ENCODE measurements at places on chromosomes 12 and 14.

- DNase-seq = no peak
These were observed 88.5 kb downstream of the GXYLT1 start for GRCh38 chr12:42056130-42056529.

GRCh38 chr12:120159509-120160237 is 34.8 kb downstream of the GCN1 start:
- no peak for DNase-seq

DNA sequence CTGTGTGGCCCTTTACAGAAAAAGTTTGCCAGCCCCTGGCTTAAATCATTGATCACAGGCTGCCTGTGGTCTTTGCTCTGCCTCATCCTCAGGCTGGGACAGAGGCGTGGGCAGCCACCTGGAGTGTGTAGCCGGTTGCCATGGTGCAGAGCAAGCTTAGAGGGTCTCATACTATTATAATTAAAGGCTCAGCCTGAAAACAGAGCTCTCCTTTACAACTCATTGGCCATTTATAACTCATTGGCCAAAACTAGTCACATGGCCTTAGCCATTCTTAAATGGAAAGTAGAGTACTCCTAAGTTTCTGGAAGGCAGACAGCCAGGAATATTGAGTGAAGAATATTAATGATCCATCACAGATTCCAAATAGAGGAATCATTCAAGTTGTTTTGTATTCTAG is 3.0 kb downstream of the HSP90B1 start:
- no peak for DNase-seq

DNA sequence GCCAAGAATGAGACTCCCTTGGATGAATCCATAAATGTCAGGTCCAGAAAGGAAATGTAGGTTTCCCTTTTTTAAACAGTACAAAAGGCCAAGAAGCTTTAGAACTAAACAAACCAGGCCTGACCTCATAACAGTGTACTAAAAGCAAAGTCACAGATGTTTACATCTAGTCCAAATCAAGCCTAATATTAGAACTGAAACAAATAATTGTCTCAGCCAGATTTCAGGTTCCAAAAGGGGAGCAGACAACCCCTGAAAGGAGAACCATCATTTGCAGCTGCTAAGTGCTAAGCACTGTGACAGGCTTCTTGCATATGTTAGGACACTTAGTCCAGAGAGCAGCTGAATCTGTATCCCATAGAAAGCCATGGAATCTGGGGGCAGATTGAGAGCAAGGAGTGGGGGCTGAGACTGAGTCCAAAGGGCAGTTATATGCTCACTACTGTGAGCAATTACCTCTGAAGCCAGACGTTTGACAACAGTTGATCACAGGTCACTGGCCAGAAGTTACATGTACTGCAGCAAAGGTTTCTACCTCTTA is 90.1 kb downstream of the STXBP6 start:
- no peak for DNase-seq

- DNase-seq = peak; percentile 94
These were observed at the start of gene ITGA5 for GRCh38 chr12:54419088-54419887. TSS of gene ITGA5 (minus strand) at chr12:54419266. CDS start at chr12:54419198, 68 bp downstream.

DNA sequence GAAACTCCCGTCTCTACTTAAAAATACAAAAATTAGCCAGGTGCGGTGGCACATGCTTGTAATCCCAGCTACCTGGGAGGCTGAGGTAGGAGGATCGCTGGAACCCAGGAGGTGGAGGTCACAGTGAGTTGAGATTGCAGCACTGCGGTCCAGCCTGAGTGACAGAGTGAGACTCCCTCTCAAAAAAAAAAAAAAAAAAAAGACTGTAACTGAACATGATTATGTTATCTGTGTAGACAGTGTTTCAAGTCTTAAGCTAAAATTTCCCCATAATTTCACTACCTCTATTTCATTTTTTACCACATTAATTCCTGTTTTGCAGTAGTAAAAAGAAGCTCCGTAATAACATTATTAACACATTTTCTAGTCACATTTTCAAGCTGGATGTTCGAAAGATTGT is 5.4 kb downstream of the PLBD1 start:
- no peak for DNase-seq

- no peak for DNase-seq
These were observed 1.4 kb downstream of the AKAP6 start for GRCh38 chr14:32330351-32331111.

DNA sequence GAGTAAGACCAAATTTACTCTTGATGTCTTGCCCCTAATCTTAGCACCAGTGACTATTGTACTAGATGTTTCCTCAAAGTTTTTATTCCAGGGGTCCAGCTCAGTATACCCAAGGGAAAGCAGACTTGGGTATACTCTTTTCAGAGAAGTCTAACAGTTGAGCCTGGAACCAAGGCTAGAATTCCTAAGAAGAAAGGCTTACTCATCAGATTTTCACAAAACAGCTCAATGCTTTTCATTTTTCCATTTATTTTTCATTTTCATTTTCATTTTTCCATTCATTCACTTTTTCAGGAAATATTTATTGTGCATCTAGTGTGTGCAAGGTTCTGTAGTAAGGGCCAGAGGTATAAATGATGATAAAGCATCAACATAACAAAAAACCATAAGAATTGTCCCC is 143.2 kb downstream of the PHLDA1 start:
- no peak for DNase-seq

DNA sequence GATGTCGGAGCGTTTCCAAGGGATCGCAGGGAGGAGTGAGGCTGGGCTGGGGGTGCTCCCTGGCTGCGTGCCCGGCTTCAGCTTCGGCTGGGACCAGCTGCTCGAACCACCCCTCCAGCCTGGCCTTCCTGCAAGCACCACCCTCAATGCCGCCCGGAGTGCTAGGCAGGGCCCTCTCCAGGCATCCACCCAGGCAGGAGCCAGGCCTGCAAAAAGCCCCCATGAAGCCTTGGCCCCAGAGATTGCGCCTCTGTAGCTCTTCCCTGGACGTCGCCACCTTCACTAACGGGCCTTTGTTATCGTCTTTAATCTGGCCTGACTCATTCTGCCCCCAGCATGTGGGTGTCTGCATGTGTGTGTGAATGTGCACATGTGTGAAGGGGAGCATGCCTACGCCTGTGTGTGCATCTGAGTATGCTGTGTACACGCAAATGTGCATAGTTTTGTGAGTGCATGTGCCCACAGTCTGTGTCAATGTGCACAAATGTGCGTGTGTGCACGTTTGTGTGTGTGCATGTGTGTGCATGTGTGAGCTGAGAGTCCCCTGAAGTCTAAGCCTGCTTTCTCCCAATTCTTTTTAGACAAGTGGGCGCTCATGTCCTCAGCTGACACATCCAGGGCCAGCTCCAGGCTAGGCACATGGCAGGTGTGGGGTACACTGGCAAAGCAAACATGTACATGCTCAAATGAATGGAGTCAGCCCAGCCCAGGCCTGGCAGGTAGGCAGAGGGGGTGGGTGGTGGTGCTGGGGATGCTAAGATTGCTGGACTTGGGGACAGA is 195.4 kb upstream of the C14orf180 start:
- peak; percentile 77 for DNase-seq

DNA sequence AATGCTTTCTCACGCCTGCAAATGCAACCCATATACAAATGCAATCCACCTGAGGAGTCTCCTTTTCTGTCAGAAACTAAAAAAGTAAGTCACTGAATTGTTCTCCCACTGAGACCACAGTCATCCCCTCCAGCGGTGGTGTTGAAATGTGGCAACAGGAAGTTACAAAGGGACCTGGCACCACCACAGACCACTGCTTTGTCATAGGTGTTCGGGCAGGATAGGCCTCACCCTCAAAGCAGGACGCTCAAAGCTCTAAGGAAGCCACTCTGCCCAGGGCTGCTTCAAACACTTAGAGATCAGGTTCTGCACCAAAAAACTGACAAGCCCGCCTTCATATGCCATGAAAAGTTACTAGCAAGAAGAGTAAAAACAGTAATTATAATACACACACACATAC is 11.3 kb downstream of the PHLDA1 start:
- DNase-seq = no peak

GRCh38 chr12:7948589-7949260 is 12.7 kb upstream of the SLC2A3 start:
- no peak for DNase-seq

GRCh38 chr12:85580562-85581168 is 255.5 kb downstream of the RASSF9 start:
- no peak for DNase-seq

DNA sequence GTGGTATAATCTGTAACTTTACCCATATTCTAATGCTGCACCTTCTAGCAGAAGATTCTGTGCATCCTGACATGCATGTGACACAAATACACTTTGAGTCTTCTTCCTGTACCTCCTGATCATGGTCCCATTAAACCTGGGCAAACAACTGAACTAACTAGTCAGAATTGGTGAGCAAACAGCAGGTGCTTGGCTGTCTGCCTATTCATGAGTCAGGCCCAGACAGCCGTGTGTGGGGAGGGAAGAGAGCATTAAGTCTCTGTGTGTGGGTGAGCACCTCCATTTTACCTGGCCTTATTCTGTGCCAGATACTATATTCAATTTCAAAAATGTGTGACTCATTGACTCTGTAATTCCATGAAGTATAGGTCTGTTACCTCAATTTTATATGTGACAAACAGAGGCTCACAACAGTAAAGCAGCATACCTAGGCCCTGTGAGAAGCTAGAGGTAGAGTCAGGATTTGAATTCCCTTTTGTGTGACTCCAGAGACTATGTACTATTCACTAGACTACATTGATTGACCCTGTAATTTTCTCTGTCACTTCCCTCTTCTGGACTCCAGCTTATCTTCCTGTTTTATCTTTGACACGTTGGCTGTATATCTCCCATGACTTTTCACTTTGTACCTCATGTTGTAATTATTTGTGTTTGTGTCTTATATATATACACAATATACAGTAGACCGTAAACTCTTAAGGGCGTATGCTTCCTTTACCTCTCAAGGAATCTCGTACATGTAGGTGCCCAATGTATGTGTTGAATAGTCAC is 32.2 kb downstream of the SUSD6 start:
- DNase-seq = no peak

DNA sequence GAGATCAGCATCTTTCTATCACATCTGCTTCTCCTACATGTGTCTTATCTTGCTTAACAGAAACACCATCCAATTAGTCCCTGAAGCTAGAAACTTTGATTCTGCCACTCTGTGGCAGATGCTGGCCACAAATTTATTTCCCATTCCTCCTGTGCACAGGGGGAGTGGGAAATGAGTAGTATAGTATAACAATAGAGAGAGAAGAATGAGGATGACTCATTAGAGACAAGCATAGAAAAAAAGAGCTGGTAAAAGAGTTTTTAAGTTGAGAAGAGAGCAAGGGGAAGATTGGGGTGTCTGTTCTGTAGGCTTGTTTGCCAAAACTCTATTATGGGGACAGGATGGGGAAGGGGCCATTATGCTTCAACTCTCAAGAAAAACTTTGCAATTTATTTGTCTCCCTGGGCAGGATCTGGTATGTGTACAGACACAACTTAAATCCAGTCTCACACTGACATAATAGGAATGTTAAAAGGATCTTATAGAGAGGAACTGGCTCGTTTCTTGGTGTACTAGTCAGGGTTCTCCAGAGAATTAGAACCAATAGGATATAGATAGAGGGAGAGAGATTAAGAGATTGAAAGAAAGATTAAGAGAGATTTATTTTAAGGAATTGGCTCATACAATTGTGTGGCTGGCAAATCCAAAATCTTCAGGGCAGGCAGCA is 142.6 kb upstream of the CPSF6 start:
- DNase-seq = no peak

DNA sequence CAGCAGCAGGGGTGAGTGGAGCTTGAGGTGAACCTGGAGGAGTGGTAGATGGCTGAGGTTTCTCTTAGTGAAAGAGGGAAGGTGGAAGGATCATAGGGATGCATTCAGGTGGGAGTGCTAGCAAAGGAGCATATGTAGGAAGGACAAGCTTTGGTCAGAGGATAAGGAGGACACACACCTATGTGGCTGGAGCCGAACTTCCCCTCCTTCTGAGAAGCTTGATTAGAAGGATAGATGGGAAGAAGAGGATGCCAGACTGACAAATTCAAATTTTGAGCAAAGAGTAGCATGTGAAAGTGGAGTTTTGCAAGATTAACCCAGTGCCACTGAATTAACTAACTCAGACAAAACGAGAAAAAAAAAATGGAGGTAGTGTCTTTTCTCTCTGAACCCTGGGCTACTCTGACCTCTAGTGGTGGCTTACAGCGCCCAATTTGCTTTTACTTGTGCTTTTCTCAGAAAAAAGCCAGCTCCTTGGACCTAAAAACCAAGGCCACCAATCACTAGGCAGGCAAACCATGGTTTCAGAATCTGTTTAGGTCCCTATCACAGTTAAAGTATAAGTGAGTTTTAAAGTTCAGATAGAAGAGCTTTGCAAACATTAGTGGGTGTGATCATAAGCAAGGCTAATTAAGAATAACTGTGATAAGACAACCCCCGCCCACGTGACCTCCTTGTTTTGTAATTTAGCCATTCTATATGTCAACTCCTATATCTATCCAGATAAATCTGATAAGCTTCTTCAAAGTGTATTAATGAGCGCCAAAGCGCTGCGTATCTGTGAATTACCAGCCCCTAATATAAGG is 15.5 kb downstream of the EMP1 start:
- DNase-seq = no peak

GRCh38 chr12:96386794-96387193 is 13.4 kb downstream of the CDK17 start:
- no peak for DNase-seq

GRCh38 chr14:45658226-45658916 is 405.4 kb upstream of the MIS18BP1 start:
- DNase-seq = no peak

GRCh38 chr14:77610553-77610952 is 5.9 kb downstream of the SPTLC2 start:
- DNase-seq = no peak

DNA sequence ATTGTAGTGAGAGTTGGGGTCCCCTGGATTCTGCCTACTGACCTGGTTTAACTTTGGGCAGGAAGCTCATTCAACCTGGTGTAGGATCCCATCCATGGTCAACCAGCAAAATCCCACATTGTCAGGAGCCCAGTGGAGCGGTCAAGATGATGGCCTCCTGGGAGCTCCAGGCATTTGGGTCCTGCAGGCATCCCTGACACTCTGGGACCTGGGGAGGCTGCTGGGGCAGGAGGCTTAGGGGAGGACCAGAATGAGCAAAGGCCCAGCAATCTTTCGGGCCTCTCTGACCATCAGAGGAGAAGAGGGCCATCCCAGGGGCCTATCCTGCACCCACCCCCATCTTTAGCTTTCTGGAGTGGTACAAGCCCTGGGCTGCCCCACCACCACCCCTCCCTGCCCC is 104.0 kb downstream of the PRMT8 start:
- DNase-seq = peak; percentile 45

DNA sequence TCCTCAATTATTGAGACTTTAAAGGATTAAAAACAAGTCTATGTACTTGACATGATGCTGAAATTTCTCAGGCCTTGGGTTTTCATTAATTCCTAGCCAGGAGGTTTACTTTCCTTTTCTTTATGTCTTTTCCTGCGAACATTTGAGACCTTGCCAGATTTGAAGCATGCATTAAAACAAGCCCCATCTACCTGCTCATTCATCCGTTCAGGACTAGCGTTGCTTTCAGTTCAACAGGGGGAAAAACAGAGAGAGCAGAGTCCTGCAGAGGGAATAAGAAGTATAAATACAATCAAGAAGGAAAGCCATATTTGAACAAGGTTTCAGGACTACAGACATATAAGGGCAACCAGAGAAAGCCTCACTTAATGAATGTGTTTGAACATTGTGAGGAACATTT is 542.4 kb downstream of the DIO2 start:
- DNase-seq = no peak
